ENCODE measurements at places on chromosomes 2 and 18.

GRCh38 chr2:104028061-104028460, 825.9 kb upstream of the POU3F3 start:
- DNase-seq = no peak

DNA sequence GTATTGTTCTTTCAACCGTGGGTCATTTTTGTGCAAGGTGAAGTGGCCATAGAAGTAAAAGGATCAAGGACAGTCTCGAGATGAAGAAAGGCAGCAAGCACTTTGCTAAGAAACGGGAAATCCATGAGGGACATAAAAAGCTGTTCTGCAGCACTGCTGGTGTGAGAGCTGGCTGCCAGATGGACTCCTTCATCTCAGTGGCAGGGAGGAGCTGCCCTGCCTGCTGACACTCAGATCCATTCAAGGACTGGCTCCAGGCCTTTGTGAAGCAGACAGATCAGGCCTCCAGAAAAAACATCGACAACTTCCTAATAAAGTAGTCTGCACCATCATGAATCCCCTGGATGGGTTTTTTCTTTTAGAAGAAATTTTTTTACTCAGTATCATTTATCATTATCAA, 29.5 kb downstream of the RMC1 start:
- no peak for DNase-seq

DNA sequence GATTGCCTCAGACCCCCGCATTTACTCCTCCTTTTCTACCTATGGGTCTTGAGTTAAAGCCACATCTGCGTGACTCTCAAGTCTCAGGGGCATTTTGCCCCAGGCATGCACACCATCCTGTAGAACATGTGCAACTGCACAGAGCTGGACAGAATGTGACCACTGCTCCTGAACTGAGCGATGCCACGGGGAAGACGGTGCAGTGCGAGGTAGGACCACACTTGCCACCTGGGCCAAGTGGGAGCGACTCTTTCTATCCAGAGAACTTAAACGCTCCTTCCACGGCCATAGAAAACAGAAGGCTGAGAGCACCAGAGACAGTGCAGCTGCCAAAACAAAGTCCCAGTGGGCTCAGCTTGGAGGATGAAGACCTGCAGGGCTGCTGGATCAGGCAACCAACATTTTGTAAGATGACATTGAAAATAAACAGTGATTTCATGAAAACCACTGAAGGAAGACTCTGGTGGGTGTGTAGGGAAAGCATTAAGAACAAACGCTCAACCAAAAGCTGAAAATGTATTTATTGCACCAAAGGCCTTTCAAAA, 149.0 kb upstream of the HDAC4 start:
- DNase-seq = no peak

DNA sequence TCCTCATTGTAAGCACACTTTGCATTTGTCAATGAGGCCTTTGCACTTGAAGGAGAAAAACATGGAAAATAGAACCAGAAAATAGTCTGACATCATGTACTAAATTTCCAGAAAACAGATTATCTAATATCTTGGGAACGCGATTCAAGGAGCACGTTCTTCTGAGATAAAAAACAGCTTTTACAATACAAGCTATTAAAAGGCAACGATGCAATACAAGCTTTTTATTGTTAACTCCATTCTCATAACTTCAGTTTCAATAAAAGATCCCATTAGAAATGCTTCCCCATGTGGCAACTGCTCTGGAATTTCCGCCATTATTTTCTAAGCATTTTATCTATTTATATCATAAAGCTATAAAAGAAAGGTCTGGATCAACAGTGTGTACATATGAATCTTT, 40.3 kb downstream of the NRXN1 start:
- DNase-seq = no peak

GRCh38 chr2:106789185-106789584, 96.8 kb downstream of the ST6GAL2 start:
- DNase-seq = no peak

DNA sequence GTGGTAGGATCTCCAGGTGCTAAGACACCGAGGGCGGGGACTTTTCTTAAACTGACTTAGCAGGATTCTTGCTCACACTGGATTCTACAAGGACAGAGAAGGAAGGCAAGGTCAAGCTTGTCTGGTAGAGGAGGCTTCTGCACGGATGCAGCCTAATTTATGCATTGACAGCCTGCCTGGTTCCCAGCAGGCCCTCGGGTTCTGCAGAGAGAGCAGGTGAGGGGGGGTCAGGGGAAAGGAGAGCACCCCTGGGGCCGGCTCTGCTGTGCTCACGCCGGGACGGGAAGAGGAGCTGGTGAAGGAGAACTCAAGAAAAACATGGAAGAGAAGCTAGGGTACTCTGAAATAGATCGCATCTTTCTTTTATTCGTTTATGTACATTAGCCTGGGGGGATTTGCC, 46.4 kb downstream of the ADI1 start:
- no peak for DNase-seq

DNA sequence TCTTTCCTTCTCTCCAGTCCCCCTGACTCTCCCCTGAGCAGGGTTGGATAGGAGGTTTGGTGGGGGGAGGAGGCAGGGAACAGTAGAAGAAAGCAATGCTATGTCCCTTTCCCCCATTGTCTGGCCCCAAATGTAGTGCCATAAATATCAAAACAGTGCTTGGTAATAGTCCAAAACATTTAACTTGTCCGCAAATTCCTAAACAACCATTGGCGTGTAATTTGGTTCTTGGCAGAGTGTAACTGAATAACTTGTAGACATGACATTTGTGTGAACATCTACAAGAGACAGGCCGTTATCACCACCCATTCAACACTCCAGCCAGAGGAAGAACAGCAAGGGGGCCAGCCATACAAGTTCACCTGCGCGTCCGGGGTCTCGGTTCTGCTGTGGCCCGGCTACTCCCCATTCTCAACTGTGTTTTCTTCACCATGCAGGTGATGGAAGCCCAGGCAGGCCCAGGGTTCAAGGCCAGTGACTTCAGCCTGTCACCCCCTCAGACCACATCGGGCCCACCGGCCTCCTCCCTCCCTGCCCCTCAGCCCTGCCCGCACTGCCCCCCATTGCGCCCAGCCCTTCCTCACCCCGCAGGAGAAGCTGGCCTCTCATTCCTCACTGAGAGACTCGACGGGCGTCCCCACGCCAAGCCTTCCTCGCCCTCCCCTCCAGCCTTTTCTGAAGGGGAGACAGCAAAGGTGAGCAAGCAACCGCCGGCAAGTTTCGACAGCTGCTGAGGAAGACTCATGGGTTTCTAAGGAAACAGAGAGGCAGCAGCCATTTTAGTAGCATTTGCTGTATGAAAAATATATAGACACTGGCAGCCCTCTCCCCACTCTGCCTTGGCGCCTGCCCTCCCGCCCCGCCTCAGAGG, 699 bp upstream of the RAPGEF4 start:
- no peak for DNase-seq

DNA sequence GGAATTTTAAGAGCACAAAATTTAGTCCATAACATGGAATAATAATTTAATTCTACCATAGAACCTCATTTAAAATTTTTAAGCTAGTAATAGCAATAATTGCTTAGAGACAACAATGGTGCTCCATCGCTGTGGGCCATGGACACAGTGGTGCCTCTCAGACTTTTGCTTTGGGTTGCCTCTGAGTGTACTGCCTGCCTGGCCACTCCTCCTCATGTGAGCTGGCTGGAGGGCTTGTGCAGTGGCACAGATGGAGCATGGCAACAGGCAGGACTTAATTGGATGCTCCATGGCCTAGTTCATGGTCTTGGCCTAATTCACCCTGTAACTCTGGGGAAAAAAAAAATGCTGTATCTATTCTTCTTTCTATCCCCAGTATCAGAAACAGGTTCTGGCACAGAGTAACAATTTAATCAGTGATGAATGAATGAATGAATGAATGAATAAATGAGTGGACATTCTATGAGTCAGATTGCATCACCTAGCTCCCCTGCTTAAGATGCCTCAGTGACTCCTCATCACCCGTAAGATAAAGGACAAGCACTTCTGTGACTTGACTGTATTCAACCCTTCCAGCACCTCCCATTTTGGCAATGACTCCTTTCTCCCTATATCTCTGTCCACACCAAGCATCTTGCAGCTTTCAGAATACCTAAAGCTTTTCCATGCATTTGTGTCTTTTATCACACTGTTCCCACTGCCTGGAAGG, 211.8 kb upstream of the SLC14A2 start:
- DNase-seq = no peak

- DNase-seq = no peak
These were observed 689 bp downstream of the OST4 start for GRCh38 chr2:27070653-27071276.

DNA sequence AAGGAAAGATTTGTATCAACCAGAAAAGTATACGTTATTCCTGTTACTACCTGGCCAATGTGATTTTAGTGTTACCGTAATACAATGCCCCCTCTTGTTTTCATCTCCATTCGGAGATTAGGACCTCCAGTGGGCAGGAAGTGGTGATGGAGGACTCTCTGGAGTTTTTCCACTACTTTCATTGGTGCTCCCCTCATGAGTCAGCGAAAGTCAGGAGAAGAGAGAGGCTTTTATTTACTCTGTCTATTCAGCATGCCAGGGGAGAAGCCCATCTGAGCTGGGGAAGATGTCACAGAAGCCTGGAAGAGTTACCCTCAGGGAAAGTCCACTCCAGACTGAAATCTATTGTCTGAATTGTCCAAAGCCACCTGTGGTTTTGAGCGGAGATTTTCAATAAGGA, 88.2 kb upstream of the THUMPD2 start:
- DNase-seq = no peak

DNA sequence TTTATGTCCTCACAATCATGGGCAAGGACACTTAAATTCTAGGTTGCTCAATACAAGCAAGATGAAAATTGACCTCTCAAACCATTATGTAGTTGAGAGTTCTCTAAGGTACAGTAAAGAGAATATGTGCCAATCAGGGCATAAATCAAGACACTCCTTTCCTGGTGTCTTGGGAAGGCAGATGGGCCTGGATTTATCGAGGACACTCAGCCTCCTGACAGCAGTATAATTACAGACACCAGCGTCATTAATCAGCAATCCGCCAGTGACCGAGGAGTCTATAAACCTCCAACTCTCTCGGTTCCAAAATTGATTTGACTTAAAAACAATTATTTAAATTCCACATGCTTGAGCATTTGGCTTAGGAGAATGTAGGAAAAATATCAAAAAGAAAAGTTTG, 75.7 kb upstream of the DAPL1 start:
- no peak for DNase-seq

- DNase-seq = no peak
These were observed 14.8 kb upstream of the NOTO start for GRCh38 chr2:73187549-73187948.

GRCh38 chr2:134443814-134444480, 190.1 kb downstream of the MGAT5 start:
- DNase-seq = no peak

GRCh38 chr2:240630771-240631547, 5.7 kb downstream of the GPR35 start:
- no peak for DNase-seq

- no peak for DNase-seq
These were observed 92.3 kb downstream of the UBE2E3 start for GRCh38 chr2:181072486-181073235.

DNA sequence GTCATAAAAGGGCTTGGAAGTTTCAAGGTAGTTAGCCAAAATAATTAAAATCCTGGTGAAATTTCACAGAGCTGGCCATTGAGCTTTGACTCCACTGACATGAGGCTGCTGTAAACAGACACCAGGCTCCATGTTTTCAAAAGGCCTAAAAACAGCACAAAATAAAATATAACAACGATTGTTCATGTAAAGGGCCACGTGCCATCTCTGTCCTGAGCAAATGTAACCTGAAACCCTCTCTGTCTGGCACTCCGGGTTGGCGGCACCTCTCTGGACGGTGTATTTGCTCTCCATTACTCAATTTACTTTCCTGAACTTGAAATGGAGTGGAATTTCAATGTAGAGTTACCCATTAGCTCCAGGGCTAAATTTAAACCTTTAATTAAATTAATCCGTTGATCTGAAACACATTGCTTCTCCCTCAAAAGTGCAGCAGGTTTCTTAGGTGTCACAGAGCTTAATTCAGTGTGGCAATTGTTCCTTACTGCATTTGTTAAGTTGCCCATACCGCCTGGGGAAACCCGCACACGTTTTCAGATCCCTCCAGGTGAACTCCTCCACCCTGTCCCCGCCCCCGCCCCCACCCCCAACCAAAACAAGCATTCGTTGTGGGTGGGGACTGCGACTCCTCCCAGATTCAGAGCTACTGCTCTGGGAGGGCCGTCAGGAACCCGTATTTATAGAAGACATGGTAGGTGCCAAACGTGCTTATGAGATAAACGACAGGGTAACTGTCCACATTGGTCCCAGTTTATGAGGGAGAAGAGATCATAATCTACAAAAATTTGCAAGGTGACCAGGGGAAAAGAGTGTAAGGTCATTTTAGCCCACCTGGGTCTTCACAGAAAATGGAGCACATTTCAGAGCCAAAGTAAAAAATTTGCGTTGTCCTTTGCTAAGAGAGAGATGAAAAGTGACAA, 1.2 kb upstream of the CABLES1 start:
- DNase-seq = peak; percentile 60

GRCh38 chr2:179745635-179746256, 115.7 kb downstream of the ZNF385B start:
- no peak for DNase-seq

DNA sequence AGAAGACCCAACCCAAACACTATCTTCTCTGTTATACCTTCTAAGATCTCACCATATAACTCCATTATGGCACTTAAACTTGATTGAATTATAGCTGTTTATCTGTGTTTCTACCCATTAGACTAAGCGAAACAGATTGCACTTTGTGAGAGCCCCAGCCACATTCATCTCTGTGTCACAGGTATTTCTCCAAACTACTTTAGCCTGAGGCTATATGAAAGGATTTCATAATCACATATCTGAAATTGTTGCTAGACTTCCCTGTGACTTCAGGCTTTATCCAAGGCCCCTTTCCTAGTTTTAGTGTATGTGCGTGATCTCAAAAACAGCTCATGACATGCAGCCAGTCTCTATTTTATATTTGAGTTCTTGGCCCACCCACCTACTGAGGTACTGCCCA, 745.0 kb upstream of the ACVR2A start:
- DNase-seq = no peak

Data from natural killer cell (primary cell).